ENCODE measurements at places on chromosomes 5 and 9.

- DNase-seq, result no peak
Observed at GRCh38 chr5:68181039-68181599, 34.4 kb upstream of the PIK3R1 start.

GRCh38 chr5:90293931-90294330, 115.6 kb downstream of the CETN3 start:
- no peak for DNase-seq

DNA sequence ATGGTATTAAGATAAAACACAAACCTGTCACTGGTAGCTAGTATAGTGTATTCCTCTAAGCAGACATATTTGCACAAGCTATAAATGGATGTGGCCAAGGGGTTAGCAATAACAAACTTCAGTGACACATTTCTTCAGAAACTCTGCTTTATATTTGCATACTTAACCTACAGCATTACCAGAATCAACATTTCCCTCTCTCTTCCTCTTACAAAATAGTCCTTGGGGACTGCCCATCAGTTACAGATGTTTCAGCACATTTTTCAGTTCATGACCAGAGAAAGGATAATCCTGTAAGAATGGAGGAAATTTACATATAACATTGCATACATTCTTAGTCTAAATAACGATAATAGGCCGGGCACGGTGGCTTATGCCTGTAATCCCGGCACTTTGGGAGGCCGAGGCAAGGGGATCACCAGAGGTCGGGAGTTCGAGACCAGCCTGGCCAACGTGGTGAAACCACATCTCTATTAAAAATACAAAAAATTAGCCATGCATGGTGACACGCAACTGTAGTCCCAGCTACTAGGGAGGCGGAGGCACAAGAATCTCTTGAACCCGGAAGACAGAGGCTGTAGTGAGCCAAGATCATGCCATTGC, 25.3 kb upstream of the SLC1A1 start:
- DNase-seq, result no peak

- no peak for DNase-seq
Observed at GRCh38 chr9:136847088-136847825, 2.0 kb upstream of the PHPT1 start.

GRCh38 chr5:40594811-40595210, 84.9 kb upstream of the PTGER4 start:
- DNase-seq, result no peak

DNA sequence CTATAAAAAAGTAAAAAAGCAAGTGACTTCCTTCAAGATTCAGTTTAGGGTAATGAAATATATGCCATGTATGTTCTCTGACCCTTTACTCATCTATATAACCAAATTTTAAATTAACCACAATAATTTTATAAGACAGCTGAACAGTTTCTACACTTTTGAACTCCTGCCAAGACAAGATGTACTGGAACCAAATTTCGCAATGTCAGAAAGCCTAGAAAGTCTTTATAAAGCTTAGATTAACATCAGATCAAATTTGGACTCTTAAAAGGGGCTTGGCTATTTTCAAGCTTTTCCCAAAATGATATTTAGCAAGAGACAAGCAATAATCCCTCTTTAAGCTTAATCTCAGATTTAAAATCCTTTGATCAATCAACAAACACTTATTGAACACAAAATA, 362.6 kb downstream of the PTPRD start:
- DNase-seq, result no peak

- no peak for DNase-seq
Observed at GRCh38 chr9:127965953-127966352, 14.8 kb downstream of the EEIG1 start.

- DNase-seq, result no peak
Observed at GRCh38 chr9:112174965-112175795, at the start of gene SUSD1. TSS of gene SUSD1 (minus strand) at chr9:112175297. CDS start at chr9:112175235, 62 bp downstream.

- DNase-seq, result no peak
Observed at GRCh38 chr5:30838936-30839496, 354.5 kb upstream of the CDH6 start.

- no peak for DNase-seq
Observed at GRCh38 chr5:104594850-104595249, 1032.3 kb upstream of the NUDT12 start.

DNA sequence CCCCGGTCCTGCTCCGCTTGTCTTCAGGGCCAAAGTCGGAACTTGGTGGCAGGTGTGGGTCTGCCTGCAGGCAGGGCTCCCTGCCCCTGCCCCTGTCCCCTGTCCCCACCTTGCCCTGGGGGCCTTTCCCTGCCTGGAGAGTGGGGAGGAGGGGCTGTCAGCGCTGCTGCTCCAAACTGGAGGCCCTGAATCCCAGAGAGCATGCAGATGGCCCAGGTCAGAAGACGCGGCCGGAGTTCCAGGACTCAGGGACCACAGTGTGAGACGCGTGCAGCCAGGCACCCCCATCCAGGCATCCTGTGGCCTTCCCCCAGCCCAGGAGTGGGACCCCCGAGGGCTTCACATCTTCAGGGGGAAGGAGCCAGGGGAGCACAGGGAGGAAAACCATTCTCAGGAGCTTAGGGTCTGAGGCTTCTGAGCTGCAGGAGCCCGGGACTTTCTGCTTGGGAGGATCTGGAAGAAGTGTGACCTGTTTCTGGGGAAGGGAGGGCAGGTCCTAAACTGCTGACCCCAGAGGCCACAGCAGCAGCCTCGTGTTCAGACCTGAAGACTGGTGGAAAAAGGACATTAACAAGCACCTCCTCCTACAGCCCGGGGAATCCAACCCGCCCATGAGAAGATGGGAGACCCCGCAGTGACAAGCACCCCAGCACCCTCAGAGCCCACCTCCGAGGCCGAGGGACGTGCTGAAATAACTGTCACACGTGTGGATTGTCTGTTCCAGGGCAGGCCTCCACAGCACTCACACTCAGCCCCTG, 38.0 kb downstream of the RASGEF1C start:
- DNase-seq, result no peak

- no peak for DNase-seq
Observed at GRCh38 chr9:36913393-36914211, 120.5 kb downstream of the PAX5 start.

- DNase-seq, result no peak
Observed at GRCh38 chr5:95917207-95917606, 44.4 kb downstream of the ELL2 start.

DNA sequence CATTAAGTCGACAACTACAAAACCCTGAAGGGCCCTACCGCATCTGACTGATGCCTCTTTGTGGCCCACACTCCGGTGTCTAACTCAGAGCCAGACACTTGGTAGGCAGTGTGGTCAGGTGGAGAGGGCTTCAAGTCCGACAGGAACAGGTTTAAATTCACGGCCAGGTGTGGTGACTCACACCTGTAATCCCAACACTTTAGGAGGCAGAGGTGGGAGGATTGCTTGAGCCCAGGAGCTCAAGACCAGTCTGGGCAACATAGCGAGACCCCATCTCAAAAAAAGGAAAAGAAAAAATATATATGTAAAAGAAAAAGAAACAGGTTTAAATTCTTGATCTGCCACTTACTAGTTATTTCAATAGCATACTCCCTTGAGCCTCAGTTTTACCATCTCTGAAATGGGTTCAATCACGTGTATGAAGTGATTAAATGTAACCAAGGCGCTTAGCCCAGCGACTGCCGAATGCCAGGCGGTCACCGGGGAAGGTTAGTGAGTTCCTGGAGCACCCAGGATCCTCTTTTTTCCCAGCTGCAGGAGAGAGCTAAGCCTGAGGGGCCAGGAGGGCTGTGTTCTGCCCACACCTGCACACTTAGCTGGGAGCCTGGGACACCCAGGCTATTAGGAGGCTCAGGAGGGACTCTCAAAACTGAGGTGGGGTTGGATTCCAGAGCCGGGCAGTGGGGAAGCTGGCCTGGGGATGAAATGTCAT, 943 bp downstream of the CLTB start:
- no peak for DNase-seq

DNA sequence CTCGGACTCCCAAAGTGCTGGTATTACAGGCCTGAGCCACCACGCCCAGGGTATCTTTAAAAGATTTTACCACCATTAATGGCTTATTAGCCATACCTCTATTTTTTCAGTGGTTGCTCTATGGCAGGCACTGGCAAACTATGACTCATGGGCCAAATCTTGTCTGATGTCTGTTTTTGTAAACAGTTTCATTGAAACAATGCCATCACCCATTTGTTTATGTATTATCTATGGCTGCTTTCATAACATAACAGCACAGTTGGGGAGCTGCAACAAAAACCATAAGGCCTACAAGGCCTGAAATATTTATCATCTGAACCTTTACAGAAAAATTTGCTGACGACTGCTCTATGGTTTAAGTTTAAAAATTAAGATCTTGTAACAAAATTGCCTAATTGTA, 66.8 kb downstream of the SLC38A9 start:
- no peak for DNase-seq

- DNase-seq, result no peak
Observed at GRCh38 chr5:33065131-33065530, 354.0 kb downstream of the NPR3 start.

DNA sequence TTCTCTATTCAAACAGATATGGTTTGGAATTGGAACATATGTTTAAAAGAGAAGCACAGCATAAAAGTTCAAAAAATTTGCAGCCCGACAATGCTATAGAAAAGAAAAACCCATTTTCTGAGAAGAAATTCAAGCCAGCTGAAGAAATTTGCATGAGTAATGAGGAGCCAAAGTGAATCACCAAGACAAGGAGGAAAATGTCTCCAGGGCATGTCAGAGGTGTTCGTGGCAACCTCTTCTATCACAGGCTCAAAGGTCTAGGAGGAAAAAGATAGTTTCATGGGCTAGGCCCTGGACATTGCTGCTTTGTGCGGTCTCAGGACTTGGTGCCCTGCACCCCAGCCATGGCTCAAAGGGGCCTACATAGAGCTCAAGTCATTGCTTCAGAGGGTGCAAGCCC, 134.8 kb upstream of the ADAMTS16 start:
- no peak for DNase-seq

- no peak for DNase-seq
Observed at GRCh38 chr9:89029788-89030187, 38.5 kb downstream of the S1PR3 start.

DNA sequence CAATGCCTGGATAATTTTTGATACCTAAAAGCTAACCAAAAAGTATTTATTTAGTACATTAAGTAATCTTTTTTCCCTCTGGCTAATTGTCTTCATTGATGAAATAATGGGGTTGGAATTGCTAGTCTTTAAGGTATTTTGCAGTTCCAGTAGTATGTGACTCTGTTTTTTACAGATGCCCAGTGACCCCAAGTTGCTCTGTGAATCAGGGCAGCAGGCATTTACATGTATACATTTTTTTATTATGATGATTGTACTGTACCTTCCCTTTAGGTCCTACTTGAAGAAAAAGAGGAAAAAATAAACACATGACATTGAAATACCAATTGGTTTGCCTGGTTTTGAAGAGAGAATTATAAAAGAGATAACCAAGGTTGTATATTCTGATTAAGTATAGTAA, 385.5 kb downstream of the ADGRV1 start:
- DNase-seq, result no peak

GRCh38 chr5:96065685-96066385, 104.2 kb upstream of the ELL2 start:
- DNase-seq, result no peak

DNA sequence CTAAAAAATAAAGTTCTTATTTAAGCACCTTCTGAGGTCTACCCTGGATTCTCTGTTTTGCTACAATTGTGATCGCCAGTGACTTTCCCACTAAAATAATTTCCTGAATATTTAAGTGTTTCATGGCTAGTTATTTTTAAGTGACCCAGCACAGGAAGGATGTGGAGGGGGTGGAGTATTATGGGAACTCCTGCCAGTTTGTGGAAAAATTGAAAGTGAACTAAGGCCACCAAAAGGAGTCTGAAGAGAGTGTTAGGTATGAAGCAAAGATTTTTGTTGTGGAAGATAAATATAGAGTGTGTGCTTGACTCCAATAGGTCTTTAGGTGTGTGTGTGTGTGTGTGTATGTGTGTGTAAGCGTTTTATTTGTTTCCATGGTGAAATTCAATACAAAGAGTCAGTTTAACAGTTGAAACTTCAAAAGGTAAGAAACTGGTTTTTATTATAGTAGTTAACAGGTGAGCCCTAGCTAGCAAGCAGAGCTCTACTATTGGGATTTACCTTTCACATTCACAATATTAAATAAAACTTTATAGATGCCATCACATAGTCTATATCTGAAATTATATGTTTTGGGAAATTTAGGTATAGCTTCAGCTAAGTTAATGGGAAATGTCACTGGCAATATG, 25.6 kb downstream of the RASGRF2 start:
- no peak for DNase-seq

- DNase-seq, result no peak
Observed at GRCh38 chr5:54438620-54439389, 16.7 kb upstream of the HSPB3 start.

- no peak for DNase-seq
Observed at GRCh38 chr5:169426784-169427183, 125.8 kb upstream of the SLIT3 start.

- no peak for DNase-seq
Observed at GRCh38 chr9:19998153-19998552, 209.3 kb upstream of the SLC24A2 start.

DNA sequence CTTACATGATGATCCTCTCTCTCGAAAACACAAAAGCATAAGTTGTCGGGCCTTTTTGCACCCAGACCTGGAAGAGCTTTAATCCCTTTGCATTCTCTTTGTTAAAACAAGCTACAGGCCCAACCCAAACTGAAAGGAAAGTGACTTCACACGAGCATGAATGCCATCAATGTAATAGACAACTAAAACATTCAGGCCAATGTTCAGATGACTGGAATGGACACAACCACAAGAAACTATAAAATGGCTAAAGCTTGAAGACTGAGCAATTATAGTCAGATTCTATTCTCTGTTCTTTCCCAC, 45.5 kb downstream of the RFX3 start:
- no peak for DNase-seq

DNA sequence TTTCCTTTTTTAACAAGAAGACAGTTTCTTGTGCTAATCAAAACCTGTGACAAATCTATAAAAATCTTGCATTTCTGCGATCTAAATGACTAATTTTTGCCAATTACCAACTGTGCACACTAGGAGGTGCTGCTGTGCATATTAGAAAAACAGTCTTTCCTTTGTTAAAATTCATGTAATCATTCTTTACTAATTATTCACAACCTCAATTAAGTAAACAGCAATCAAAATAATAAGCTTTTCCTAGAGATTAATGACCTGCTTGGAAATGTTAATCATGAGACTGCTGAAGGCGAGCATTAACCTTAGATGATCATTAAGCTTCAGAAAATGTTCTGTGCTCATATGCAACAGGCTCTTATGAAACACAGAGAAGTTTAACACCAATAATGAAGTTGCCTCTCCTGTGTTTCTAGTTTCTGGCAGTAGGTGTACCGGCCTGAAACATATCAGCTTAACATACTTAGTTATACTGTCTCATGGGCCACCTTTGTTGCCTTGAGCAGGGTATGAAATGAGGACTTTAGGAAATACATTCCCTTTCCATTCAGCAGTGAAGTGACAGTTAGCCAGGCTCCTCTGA, 17.7 kb downstream of the RFESD start:
- no peak for DNase-seq

GRCh38 chr5:89981021-89981420, 428.5 kb downstream of the CETN3 start:
- no peak for DNase-seq

- no peak for DNase-seq
Observed at GRCh38 chr5:73897893-73898292, 271.9 kb downstream of the ARHGEF28 start.

- no peak for DNase-seq
Observed at GRCh38 chr5:107217721-107218130, 453.0 kb downstream of the EFNA5 start.
